ENCODE measurements at places on chromosomes 2 and 18. TPM values are rescaled to one million over a fixed set of nuclear protein-coding genes. Genes with fewer than 3 reads are reported as not detected.

DNA sequence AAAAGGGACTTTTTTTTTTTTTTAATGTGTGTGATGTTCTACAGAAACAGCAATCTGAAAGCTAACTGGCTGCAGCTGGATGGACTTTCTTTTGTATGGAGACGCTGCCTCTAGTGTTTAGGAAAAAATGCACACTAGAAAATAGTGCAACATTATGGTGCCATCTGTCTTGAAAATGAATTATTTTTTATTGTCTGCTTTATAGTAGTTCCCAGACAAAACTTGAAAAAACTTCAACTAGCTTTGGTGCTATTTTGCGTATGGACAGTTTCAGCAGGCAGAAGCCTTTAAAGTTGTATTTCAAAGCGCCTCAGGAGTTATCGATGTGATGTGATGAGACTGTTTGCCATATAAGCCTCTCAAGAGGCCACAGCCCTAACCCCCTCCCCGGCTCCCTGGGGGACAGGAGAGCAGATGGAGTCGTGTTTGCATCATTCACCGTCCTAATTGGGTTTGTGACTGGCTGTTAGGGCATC, 86.9 kb downstream of the LTBP1 start:
- no peak for DNase-seq

DNA sequence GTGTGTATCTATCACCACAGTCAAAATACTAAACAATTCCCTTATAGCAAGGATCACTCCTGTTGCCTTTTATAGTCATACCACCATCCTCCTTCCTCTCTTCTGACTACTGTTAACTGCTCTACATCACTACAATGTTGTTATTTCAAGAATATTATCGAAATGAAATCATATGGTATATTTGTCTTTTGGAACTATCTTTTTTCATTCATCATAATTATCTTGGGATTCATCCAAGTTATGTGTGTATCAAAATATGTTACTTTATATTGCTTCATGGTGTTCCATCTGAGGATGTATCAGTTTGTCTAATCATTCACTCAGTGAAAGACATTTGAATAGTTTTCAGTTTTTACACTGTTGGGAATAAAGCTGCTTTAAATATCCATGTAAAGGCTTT, 1423.0 kb upstream of the PIK3C3 start:
- no peak for DNase-seq

TGFA gene
- total RNA-seq, result 1.1 TPM

SCN2A gene
- total RNA-seq, result 0.30 TPM
